ENCODE measurements at places on chromosomes 6 and 20. TPM values are rescaled to one million over a fixed set of nuclear protein-coding genes. Genes with fewer than 3 reads are reported as not detected.

GRCh38 chr20:61049684-61050083, 202.4 kb upstream of the CDH4 start:
- DNase-seq: no peak
- H3K4me3 ChIP-seq: no peak overlapping the region
- no peaks in the 10 kb centered on the region for H3K36me3 ChIP-seq
- no peaks in the 10 kb centered on the region for H3K4me1 ChIP-seq

- no peak overlapping the region for H3K4me3 ChIP-seq
- H3K27ac ChIP-seq: no peak overlapping the region
- no peak for DNase-seq
- no peaks in the 10 kb centered on the region for H3K36me3 ChIP-seq
- no peaks in the 10 kb centered on the region for H3K27me3 ChIP-seq
Observed at GRCh38 chr6:168838037-168838399, 397.0 kb downstream of the SMOC2 start.

- no peak overlapping the region for H3K4me3 ChIP-seq
- no peaks in the 10 kb centered on the region for H3K4me1 ChIP-seq
- no peak for DNase-seq
- H3K27ac ChIP-seq: no peak overlapping the region
- H3K36me3 ChIP-seq: peaks cover 26% of the 10 kb centered on the region
- peaks cover 5% of the 10 kb centered on the region for H3K27me3 ChIP-seq
Observed at GRCh38 chr20:34990661-34991214, 35.1 kb downstream of the MYH7B start.

DNA sequence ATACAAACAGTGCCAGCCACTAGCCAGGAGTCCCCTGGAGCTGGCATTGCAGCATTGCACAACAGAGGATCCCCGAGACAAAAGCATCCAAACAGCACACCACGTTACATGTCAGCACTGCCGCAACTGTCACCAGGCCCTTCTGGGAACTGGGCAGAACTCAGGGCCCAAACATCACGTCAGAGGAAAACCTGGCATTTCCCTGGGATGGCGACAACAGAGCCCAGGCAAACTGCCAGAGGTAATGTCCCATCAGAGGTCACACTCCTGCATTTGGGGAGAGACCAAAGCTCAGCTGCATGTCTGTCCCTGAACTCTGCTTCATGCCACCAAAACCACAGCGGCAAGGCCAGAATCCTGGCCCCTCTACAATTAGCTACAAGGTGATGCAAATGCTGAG, 36.3 kb downstream of the PPP1R3G start:
- H3K27ac ChIP-seq: no peak overlapping the region
- H3K36me3 ChIP-seq: no peaks in the 10 kb centered on the region
- H3K4me1 ChIP-seq: peaks cover 13% of the 10 kb centered on the region
- H3K4me3 ChIP-seq: no peak overlapping the region
- H3K27me3 ChIP-seq: no peaks in the 10 kb centered on the region

DNA sequence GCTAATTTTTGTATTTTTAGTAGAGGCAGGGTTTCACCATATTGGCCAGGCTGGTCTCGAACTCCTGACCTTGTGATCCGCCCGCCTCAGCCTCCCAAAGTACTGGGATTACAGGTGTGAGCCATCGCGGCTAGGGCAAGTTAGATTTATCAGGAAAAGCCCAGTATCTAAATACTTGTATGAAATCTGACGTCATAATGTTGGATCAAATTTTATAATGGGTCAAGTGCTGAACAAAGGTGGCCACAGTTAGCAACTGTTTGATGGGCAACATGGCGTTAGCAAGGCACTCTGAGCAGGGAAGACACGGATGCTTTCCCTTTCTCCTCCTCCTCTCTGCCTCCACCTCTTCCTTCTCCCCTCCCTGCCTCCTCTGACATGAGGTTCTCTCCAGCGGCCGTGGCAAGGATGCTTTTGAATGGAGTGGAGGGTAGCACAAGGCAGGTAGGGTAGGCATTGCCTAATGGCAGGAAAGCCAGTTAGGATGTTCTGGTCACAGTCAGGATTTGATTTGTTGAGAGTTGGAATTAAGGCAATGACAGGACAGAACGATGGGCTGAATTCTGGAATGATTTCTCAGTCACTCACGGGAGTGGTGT, 149.6 kb downstream of the BCAS1 start:
- no peaks in the 10 kb centered on the region for H3K36me3 ChIP-seq
- H3K4me3 ChIP-seq: no peak overlapping the region
- no peak for DNase-seq

- H3K27ac ChIP-seq: no peak overlapping the region
- no peaks in the 10 kb centered on the region for H3K36me3 ChIP-seq
- no peak for DNase-seq
- H3K4me1 ChIP-seq: no peaks in the 10 kb centered on the region
- no peaks in the 10 kb centered on the region for H3K27me3 ChIP-seq
Observed at GRCh38 chr20:52785679-52786078, 186.5 kb upstream of the TSHZ2 start.

- H3K36me3 ChIP-seq: no peaks in the 10 kb centered on the region
- H3K27ac ChIP-seq: no peak overlapping the region
- H3K27me3 ChIP-seq: peaks cover 74% of the 10 kb centered on the region
Observed at GRCh38 chr20:37922016-37922415, 19.1 kb downstream of the VSTM2L start.

DNA sequence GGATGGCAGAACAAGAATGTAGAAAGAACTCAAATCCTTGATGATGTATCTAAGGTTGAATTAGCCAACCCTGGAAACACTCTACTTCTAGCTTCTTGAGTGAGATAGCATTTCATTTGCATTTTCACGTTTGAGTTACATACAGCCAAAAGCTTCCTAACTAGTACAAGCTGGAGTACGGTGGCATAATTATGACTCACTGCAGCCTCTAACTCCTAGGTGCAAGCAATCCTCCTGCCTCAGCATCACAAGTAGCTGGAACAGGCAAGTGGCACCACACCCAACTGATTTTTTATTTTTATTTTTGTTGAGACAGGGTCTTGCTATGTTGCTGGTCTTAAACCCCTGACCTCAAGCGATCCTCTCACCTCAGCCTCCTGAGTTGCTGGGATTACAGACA, 36.5 kb upstream of the STK35 start:
- H3K27ac ChIP-seq: no peak overlapping the region
- no peaks in the 10 kb centered on the region for H3K27me3 ChIP-seq
- no peaks in the 10 kb centered on the region for H3K4me1 ChIP-seq
- no peaks in the 10 kb centered on the region for H3K36me3 ChIP-seq
- no peak overlapping the region for H3K4me3 ChIP-seq

GRCh38 chr6:138250513-138251247, 32.4 kb upstream of the PBOV1 start:
- DNase-seq: peak; percentile 5
- no peaks in the 10 kb centered on the region for H3K4me1 ChIP-seq
- no peaks in the 10 kb centered on the region for H3K36me3 ChIP-seq
- H3K4me3 ChIP-seq: no peak overlapping the region

DNA sequence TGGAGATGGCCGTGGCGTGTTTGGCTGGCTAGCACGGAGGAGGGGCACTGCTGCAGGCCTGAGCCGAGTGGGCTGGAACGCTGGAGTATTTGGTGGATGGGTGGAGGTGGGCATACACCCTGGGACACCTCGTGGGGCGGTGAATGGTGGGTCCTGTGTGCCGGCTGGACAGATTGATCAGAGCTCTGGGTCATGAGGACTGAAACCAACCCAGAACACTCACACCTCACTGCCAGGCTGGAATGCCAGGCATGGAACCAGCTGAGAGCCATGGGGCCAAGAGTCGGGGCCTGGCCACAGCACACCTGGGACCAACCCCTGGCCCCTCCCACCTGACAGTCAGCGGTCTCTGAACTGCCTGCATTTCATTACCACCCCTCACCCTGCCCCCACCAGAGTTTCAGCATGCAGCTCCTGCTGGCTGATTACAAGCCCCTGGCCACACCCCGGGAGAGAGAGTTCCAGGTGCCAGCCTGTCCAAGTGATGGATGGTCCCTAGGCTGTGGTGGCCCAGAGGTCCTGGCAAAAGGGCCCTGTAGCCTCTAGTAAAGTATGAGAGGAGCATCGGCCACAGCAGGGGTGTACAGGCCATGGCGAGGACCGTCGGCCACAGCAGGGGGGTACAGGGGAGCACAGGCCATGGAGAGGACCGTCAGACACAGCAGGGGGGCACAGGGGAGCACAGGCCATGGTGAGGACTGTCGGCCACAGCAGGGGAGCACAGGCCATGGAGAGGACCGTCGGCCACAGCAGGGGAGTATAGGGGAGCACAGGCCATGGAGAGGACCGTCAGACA, 3.3 kb downstream of the NPBWR2 start:
- H3K4me3 ChIP-seq: no peak overlapping the region
- H3K27me3 ChIP-seq: peaks cover 53% of the 10 kb centered on the region
- no peaks in the 10 kb centered on the region for H3K36me3 ChIP-seq

DNA sequence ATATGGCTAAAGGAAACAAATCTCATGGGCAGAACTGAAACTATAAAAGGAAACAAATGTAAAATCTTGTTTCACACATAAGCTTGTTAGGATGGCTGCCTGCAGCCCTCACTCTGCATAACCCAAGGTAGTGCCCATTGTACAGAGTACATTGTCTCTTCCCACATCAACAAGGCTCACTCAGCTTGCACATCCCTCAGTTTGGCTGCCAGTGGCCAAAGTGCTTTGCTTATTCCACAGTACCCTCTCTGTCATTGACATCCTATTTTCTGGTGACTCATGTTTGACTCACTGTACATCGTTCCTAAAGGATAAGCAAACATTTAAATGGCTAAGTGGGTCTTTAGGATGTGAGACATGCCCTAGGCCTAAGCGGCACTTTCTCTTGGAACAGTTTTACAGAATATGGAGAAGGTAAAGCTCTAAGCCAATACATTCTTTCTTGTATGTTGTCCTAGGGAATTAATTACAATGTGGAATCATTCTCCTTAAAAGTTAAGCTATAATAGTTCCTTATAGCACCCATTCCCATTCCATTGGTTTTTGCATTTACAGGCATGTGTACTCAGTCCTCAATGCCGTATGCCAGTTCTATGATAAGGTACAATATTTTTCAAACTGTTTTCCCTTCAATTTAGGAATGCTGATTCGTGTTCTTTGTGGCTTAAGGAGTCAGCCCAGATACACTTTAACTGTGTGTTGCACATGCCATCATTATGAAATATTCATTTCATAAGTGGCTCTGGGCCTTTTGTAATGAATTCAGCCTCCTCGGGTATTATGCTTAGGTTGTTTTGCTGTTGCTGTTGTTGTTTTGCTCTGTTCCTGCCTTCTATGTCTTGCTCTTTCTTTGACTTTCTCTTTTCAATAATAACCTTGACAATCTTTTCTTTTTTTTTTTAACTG, 5.5 kb downstream of the ANKEF1 start:
- H3K4me3 ChIP-seq: no peak overlapping the region
- no peaks in the 10 kb centered on the region for H3K27me3 ChIP-seq
- no peaks in the 10 kb centered on the region for H3K36me3 ChIP-seq
- 0 out of 2 replicates have a peak, but pooled peaks cover 1% of the 10 kb centered on the region for H3K4me1 ChIP-seq

DNA sequence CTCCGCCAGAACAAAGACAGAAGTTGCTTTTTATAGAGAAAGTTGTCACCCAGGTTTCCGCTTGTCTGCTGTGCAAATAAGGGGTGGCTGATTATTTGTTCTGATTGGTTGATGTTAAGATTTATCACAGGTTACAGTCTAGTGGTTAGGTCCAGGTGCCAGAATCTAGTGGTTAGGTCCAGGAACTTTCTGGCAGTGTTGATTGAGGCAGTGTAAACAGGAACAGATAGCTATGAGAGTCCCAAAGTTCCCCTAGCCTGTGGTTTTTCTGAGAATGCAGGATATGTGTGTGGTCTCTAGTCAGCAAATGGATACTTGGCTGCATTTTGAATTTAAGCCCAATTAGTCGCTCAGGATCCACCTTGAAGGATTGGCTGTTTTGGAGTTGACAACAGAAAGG, 148.0 kb downstream of the TMEM200A start:
- no peak overlapping the region for H3K27ac ChIP-seq
- no peak overlapping the region for H3K4me3 ChIP-seq
- H3K4me1 ChIP-seq: peaks cover 4% of the 10 kb centered on the region

DNA sequence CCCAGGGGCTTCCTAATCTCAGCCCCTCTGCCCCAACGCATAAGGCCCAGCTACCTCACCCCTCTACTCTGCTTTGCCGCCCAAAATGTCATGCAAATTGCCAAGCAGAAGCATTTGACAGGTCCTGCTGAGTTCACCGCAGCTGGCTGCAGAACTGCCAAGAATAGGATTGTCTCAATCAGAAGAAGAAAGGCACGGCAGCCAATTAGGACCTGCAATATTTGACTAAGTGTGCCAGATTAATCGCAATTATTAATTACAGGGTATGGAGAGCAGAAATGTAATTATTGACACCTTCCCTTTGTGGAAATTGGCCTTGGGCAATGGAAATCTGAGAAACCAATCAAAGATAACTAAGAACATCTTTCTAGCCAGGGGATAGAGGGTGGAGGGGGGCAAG, 318.6 kb downstream of the LRFN2 start:
- no peak overlapping the region for H3K27ac ChIP-seq
- H3K27me3 ChIP-seq: no peaks in the 10 kb centered on the region
- no peaks in the 10 kb centered on the region for H3K4me1 ChIP-seq
- no peak for DNase-seq

GRCh38 chr20:47610945-47611250, 109.2 kb downstream of the NCOA3 start:
- H3K4me1 ChIP-seq: peaks cover 7% of the 10 kb centered on the region
- H3K27me3 ChIP-seq: no peaks in the 10 kb centered on the region
- no peak overlapping the region for H3K27ac ChIP-seq
- no peak for DNase-seq

- peaks cover 19% of the 10 kb centered on the region for H3K27me3 ChIP-seq
- H3K27ac ChIP-seq: peak overlapping the region; percentile 32
- H3K36me3 ChIP-seq: peaks cover 13% of the 10 kb centered on the region
- DNase-seq: peak; percentile 18
- H3K4me3 ChIP-seq: peak overlapping the region; percentile 64
- peaks cover 4% of the 10 kb centered on the region for H3K4me1 ChIP-seq
Observed at GRCh38 chr6:31356216-31356945, 598 bp downstream of the HLA-B start.

DNA sequence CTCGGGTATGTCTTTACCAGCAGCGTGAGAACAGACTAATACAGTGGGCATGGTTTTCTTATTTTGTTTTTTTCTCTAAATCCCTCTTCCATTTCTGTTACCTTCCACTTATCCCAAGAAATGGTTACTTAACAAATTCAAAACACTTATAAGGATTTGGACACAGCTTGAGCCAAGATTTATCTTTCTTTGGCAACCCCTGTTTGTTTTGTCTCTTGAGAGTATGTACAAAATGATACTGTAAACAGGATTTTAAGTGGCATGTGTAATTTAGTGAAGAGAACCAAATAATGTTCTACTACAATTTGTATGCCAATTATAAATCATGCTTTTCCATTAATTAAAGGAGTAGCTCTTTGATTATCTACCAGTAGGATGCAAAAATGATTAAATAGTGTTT, 51.4 kb downstream of the PPP1R14C start:
- H3K36me3 ChIP-seq: no peaks in the 10 kb centered on the region
- DNase-seq: no peak
- no peak overlapping the region for H3K27ac ChIP-seq
- no peak overlapping the region for H3K4me3 ChIP-seq
- peaks cover 11% of the 10 kb centered on the region for H3K27me3 ChIP-seq
- no peaks in the 10 kb centered on the region for H3K4me1 ChIP-seq

GRCh38 chr6:113645576-113645970, 211.6 kb upstream of the MARCKS start:
- DNase-seq: peak; percentile 97
- H3K4me3 ChIP-seq: no peak overlapping the region
- H3K36me3 ChIP-seq: no peaks in the 10 kb centered on the region
- peak overlapping the region; percentile 35 for H3K27ac ChIP-seq
- no peaks in the 10 kb centered on the region for H3K27me3 ChIP-seq

TRIM10 gene
- not detected for total RNA-seq

F13A1 gene
- total RNA-seq: not detected

LTB gene
- not detected for total RNA-seq

ADGRG6 gene
- 22.5 TPM for total RNA-seq

KCNK16 gene
- total RNA-seq: not detected

SNTA1 gene
- 15.4 TPM for total RNA-seq
